ENCODE measurements at places on chromosomes 1 and 21. TPM values are rescaled to one million over a fixed set of nuclear protein-coding genes. Genes with fewer than 3 reads are reported as not detected.

DNA sequence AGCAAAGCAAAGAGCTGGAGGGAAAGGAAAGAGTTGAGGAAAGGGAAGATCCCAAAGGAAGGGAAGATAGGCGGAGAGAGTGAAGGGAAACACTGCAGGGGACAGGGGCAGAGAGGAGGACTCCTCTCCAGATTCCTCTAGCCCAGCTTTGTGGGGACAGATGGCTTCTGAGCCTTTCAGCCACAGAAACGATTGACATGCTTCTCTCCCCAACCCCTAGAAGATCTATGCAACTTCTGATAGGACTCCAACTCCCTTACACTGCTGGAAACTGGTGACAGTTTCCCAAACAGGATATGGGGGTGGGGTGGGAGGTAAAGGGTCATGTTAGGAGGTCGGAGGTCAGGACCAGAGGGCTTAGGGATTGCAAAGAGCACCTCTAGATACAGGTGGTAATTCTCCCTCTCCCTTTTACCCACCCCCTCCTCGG, 6.5 kb downstream of the MEX3A start:
- no peak for DNase-seq

GRCh38 chr1:9345922-9346321, 53.2 kb downstream of the SPSB1 start:
- DNase-seq, result no peak

DNA sequence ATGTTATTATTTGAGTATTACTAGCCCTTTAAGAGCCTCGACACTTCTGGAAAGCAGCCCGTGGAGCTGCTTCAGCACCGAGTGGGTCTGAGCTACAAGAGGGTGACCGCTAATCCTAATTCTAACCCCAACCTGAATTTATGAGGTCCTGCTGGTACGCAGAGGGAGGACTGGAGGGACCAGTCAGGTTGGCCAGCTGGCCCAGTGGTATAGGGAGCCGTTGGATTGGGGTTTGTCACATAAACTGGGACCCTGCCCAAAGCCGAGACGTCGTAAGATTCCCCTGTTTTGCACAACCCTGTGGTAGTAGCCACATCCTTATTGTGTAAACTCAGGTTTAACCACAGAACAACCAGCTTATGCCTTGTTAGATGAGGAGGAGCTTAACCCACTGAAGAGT, 60.8 kb upstream of the F3 start:
- DNase-seq, result peak; percentile 70

GRCh38 chr1:160567858-160568682, 11.2 kb downstream of the CD84 start:
- DNase-seq, result no peak

DNA sequence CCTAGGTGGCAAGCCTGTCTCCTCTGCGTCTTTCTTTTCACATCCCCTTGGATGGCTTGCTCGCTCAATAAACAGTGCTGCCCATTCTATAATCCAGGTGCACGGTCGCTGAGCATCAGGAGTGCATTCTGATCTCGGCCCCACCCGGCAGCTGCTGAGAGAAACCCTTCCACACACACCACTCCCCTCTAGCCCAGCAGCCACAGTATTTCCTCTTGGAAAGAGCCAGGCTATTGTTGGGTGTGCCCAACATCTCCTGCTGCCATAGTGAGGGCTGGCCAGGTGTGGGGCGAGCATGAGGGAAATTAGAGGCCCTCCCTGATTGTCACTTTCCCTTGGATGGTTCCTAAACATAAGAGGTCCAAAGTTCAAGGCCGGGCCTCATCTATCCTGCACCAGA, 24.7 kb downstream of the GPA33 start:
- no peak for DNase-seq

GRCh38 chr21:42148097-42148496, 70.8 kb upstream of the ABCG1 start:
- DNase-seq, result no peak

GRCh38 chr1:171902527-171902926, 61.2 kb downstream of the DNM3 start:
- DNase-seq, result peak; percentile 93

DNA sequence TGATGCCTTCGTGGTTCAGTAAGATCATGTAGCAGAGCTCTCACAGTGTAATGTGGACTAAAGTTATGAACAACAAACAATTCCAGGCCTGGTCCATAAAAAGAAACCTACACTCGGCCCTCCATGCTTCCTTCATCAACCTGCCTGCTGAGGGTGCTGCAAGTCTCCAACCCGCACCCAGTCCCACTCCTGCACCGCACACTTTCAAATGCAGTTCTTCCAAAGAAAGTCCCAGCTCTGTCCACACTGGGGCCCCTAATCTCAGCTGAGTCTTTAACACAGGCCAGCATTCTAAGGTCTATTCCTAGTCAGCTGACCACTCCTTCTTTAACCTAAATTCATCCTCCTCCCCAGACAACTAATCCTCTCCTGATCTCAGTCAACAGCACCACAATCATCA, 71.5 kb upstream of the NR5A2 start:
- no peak for DNase-seq

DNA sequence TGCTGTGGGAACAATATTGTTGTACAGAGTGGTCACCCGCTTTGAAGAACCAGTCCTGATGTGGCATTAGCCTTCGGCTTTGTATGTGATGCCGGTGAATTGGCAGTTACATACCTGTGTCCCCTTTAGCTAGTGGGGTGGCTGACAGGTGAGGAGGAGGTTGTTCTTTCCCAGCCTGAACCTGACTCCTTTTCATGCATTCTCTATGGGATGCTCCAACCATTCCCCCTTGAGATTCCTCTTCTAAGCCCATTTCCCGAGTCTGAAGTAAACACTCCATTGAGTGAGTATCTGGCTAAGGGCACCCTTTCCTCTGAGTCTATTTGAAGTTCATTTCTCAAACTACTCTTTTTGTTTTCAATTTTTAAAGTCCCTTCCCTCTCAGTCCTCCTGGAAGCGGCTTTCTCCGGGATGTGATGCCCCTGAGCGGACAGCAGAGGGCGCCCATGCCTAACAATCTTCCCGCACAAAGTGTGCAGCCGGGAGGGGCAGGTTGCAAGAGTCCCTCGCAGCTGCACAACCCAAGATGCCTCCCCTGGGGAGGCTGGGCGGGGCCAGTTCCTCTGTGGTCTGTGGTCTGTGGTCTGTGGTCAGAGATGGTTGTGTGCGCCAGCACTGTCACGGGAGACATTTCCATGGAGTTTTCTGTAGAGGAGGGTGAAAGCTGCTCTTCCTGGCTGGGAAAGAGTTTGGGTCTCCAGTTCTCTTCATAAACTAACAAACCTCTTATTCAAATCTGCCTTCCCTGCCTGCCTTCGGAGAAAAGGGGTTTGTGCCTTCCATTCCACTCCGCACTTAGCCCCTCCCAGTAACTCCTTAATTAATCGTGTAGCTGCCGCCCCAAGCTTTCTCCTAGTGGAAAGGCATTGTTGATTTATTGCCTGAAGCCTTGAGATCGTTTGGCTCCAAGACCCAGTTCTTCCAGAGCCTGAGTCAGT, 36.4 kb upstream of the LMX1A start:
- peak; percentile 49 for DNase-seq

DNA sequence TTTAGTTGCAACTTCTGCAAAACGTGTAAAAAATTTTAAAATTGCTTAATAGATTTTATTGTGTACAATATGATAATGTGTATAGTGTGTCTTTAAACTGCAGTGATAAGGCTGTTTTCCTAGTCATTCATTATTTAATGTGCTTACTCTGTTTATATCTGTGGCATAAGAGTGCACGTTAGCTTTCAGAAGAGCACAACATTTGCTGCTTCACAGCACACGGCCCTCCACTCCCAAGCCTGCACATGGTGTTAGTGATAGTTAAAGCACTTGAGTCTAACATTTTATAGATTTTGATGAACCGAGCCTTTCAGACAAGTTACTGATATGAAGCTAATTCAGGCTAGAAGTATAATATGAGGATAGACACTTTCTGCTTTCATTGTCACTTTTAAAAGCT, 120.6 kb downstream of the ADGRL2 start:
- no peak for DNase-seq

- no peak for DNase-seq
Observed at GRCh38 chr1:154502744-154503115, 518 bp upstream of the SHE start.

DNA sequence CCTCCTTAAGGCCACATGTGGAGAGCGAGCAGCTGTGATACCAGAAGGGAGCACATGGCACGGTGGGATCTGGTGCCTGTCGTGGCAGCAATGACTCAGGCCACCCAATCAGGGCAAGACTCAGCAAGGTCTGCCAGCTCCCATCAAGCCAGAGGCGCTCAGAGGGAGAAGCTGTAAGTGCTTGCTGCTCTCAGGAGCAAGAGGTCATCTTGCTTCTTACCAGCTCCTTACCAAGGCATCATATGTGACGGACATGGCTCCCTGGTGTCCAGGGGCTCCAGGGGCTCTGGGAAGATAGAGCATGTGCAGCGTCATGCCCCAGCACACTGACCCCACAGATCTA, 72.9 kb downstream of the ITPKB start:
- DNase-seq, result no peak

DNA sequence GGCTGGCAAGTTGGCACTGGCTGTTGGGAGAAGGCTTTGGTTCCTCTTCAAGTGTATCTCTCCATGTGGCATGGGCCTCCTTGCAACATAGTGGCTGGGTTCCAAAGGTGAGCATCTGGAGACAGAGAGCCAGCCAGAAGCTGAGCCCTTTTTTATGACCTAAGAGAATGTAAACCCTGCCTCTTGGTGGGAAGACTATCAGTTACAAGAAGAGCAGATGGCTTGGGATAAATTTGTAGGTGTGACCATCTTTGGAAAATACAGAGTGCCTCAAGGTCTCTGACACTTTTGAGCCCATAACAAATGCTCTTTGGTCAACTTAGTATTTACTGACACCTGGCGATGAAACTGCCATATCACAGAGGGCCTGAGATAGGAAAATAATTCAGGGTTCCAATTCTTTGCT, 31.4 kb upstream of the PRELP start:
- DNase-seq, result no peak

- DNase-seq, result no peak
Observed at GRCh38 chr1:63789856-63790605, 16.2 kb downstream of the ROR1 start.

DNA sequence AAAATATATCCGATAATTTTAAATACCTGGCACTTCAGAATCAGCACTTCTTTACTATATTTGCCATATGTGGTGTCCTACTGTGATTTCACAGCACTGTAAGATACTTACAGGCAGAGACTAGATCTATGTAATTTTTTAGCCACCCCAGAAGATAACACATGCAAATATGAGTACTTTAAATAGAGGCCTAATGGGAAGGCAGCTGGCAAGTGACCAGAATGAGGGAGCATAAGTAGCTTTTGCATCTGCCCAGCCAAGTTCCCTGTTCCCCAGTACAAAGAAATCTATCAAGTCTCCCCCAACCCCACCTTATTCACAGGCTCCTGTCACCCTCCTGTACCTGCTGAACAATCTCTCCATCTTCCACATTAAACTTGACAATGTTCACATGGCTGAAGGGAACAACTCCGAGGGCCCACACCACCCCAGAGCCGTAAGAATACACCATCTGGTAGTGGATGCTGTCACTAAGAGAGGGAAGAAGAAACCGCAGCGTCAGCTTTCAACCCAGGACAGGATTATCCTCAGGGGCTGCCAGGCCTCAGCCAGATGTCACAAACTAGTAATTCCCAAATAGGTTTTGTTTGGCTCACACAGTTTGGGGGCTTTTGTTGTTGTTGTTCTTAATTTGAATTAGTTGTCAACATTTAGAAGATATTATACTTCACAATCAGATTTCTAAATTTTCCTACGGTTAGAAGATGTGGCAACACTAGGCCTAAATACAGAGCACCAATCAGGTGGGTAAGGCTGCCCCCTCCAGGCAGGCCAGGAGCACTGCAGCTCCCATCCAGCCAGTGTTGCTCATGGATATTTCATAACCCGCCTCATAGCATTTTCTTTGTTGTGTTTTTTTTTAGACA, 10.4 kb downstream of the EMC1 start:
- peak; percentile 55 for DNase-seq

DNA sequence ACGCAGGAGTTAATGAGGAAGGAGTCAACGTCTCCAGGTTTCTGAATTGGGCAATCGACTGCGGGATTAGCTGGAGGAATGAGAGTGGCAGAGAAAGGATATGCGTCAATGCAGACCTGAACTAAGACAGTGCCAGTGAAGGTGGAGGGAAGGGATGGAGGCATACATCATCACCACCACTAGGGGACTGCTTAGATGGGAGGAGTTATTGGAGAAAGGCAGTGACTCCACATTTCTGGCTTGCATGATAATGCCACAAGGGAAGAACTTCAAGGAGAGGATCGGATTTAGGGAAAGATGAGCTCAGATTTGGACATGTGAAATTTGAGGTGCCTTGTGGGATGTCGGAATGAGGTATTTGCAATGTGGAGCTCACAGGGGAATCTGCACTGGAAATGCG, 17.5 kb downstream of the VASH2 start:
- peak; percentile 67 for DNase-seq

Gene HCRTR1
- not detected for total RNA-seq

Gene PINK1
- 61.1 TPM for total RNA-seq

Gene ACTRT2
- total RNA-seq, result not detected

Gene PDE4DIP
- 24.7 TPM for total RNA-seq

Gene ITLN2
- total RNA-seq, result not detected

Gene RBP7
- 0.26 TPM for total RNA-seq
